ENCODE measurements at places on chromosomes 7 and 10.

GRCh38 chr10:101617102-101617823, 29.1 kb downstream of the DPCD start:
- no peak for DNase-seq

- no peak for DNase-seq
Measured at GRCh38 chr10:73828161-73828560, 16.8 kb upstream of the NDST2 start.

DNA sequence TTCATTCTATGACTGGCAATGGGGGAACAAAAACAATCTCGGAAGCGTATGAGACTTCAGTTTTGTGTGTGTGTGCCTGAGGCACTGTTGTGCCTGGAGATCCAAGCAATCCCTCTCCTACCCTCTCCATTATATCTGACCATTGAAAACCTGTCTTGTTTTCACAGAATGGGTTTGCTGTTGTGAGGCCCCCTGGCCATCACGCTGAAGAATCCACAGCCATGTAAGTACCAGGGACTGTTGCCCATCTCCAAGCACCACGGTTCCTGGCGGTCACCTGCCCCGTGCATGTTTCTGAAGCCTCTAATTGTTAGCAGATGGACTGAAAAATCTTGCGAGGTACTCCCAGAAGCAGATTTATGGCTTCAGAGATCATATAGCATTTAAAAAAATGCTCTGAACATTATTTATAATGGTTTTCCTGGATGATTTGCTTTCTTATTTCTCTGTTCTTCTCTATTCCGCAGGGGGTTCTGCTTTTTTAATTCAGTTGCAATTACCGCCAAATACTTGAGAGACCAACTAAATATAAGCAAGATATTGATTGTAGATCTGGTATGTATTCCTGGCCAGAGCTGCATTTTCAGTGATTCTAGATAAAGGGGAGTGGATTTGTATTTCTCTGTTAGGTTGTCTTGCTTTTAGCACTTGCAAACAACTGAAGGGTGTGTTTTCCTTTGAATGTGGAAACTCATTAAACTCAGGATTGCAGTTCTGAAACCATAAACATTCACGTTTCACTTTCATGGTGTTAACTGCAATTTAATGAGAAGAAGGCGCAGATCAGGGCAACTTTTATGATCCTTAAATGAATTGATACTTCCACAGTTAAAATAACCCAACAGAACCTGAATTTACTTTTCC, 288.2 kb downstream of the TWIST1 start:
- DNase-seq = no peak

DNA sequence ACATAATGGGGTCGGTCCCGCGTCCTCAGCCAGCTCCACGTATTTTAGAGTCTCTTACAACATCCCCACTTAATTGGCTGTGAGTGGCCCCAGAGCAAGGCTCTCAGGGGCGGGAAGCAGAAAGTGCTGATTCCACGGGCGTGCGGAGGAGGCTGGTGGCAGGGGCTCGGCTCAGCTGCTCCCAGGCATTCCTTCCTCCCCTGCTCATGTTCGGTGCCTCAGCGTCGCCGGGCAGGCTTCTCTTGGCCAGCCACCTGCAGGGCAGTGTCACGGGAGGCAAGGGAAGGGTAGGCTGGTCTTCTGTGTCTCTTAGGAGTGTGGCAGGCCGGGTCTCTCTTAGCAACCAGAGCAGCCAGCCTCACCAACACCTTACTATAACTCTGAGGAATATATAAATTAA, 33.8 kb downstream of the IL15RA start:
- no peak for DNase-seq

DNA sequence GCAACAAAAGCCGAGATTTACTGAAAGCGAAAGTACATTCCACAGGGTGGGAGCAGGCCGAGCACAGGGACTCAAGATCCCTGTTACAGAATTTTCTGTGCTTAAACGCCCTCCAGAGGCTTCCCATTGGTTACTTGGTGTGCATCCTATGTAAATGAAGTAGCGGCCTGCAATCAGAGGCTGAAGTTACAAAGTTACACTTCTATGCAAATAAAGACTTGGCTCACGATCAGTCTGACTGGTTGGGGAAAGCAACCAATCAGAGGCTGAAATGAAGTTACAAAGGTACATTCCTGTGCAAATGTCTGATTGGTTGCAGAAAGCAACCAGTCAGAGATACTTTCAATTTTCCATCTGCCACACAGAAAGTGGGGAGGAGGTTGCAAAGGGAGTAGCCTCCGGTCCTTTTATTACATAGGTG, 4.1 kb downstream of the ACBD7 start:
- DNase-seq = no peak

DNA sequence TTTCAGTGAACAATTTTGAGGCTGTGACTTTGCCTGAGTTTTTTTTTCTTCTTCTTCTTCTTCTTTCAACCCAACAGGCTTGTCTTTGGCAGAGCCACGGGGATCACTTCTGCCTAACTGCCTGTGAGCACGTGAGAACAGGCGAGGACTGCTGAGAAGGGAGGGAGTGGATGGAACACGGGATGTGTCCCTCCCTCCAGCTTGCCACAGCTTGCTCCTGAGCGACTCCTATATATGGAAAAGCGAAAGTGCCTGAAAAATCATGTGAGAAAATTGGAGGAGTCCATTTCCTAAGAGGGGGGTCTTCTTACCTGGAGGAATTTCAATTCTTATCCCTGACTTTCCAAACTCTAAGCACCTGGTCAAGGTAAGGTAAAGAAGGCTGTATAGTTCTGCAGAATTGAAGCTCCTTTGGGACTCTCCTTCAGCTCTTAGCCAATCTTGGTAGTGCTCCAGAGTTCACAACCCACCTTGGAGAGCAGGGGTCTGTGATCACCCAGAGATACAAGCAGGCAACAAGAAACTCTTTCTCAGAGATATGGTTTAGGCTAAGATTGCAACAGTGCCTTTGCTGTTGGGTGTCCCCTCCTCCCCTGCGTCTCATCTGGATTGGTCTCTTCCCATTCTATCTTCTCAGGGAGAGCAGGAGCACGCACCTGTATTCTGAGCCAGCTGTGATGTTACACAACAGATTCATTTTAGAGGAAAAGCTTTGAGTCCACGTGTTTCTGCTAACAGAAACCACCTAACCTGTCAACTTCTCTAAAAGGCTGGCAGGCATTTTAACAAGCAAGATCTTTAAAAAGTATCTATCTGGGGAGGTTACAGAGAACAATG, at the start of gene MAT1A:
Gene MAT1A, minus strand, starts transcription at position 208 of the 837 bp plus-strand sequence. CDS start 235 bp downstream, outside the sequence.
- DNase-seq = no peak

GRCh38 chr7:42687211-42688055, 224.4 kb downstream of the C7orf25 start:
- DNase-seq = no peak

DNA sequence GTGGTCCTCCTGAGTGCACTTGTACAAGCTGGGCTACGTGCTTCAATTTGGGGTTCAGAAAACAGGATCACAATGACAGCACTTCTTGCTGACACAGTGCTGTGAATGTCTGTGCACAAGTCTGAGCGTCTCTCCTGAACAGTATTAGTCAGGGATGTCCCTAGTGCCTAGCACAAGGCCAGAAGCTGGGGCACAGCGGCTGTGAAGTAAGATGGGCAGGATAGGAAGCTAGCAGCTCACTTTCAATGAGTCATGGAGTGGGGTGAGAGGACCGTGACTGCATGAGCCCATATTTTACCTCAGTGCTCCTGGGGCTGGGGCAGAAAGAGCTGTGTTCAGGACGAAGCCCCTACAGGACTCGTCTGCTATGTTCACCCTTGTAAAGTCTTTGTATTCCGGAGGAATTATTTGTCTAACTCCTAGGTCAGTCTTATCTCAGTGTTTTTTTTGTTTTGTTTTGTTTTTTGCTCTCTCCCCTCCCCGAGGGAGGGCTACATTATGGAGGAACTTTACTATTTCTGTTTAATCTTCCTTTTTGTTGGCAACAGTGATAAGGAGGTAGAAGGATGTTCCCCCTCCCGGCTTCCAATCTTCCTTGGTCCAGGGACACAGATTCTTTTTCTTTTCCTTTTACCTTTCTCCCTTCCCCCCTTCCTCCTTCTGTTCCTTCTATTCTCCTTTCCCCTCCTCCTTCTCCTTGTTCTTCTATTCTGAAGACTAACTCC, 2.8 kb upstream of the LRMDA start:
- DNase-seq = no peak

- no peak for DNase-seq
Measured at GRCh38 chr7:33824911-33825459, 80.4 kb upstream of the BMPER start.

GRCh38 chr7:98323597-98324322, 42.3 kb downstream of the BRI3 start:
- DNase-seq = no peak

GRCh38 chr7:29445736-29446135, 117.9 kb upstream of the PRR15 start:
- DNase-seq = no peak

DNA sequence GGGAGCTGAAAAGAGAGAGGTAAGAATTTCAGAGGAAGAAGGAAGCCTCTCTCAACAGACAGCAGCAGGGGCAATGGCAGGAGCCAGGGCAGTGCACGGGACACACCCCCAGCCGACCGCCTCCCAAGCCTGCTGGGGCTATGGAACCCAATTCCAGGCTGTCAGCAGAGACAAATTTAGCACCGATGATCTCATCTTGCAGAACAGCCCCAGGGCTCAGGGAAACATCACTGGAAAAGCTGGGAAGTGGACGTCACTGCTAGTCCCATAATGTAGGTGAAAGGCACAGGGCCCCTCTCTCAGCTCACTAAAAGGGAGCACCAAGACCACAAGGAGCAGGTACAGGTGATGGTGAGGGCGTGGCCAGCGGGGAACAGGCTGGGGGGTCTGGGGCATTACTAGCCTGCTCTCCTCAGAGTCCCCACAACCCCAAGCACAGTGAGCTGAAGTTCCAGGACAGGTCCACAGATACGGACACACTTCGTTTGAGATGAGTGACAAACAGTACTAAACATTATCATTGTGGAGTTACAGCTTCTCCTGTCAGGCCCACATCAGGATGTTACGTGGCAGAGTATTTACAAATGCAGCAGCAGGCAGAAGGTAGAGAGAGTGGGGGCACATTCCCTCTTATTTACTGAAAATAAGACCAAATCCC, 103.7 kb downstream of the PLXNA4 start:
- DNase-seq = no peak

DNA sequence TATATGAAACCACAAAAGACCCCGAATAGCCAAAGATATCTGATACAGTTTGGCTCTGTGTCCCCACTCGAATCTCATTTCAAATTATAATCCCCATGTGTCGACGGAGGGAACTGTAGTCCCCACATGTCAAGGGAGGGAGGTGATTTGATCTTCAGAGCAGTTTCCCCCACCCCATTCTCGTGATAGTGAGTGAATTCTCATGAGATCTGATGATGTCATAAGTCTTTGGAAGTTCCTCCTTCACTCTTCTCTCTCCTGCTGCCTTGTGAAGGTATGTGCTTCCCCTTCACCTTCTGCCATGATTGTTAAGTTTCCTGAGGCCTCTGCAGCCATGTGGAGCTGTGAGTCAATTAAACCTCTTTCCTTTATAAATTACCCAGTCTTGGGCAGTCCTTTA, 13.0 kb downstream of the ELAPOR2 start:
- no peak for DNase-seq

GRCh38 chr10:123097039-123097438, 38.7 kb upstream of the HMX3 start:
- no peak for DNase-seq

DNA sequence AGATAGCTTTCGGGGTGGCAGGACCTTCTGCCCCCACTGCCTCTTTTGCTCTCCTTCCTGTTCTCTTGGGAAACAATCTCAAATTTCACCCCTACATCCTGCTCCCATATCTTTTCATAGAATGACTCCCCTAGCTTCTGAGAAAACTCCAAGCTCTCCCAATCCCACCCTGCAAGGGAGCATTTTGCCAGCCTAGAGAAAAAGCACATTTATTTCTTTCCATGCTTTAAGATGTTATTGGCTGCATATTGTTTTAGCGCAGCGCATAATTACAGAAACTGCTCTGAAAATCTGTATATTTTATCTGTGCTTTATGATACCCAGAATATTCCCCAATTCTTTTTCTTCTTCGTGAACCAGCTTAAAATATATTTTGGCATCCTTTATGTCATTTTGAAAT, 601.3 kb downstream of the KCNMA1 start:
- DNase-seq = no peak

- DNase-seq = no peak
Measured at GRCh38 chr10:86509145-86509544, 12.4 kb downstream of the WAPL start.

- DNase-seq = no peak
Measured at GRCh38 chr7:74587435-74588126, 69.9 kb upstream of the GTF2I start.

DNA sequence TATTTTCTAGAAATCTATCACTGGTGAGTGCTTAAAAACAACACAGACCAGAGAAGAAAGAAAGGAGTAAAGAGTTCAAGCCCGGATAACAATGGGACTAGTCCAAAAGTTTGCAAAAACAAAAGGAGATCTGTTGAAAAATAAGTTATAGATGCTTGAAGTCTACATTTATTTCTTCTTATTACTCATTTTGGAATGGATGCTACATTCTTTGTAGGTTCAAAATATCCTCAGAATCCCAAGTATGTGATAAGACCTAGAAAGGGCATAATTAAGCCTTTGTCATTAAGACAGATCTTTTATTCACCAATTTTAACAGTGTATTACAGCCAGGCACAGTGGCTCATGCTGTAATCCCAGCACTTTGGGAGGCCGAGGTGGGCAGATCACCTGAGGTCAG, 42.7 kb upstream of the ITGB8 start:
- no peak for DNase-seq

DNA sequence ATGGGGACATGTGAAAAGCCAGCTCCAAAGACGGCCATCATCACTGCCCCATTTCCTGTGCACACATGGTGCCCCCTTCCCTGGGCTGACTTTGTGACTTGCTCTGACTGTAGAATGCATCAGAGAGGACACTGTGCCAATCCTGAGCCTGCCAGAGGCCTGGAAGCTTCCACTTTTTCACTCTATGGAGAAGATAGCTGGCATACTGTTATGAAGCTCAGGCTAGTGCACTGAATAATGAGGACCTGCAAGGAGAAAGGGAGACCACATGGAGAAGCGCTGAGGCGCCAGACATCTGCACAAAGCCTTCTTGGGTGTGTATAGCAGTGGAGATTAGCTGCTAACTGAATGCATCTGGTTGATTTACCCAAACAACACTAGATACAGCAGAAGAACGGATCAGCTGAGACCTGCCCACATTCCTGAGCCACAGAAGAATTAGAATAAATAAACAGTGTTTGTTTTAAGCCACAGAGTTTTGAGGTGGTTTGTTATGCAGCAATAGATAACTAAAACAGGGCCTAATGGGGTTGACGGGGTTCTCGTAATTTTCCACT, 58.9 kb upstream of the C10orf90 start:
- DNase-seq = no peak

GRCh38 chr7:158477866-158478265, 109.8 kb downstream of the PTPRN2 start:
- no peak for DNase-seq

GRCh38 chr10:64454962-64455361, 933.8 kb downstream of the REEP3 start:
- DNase-seq = no peak

Data from activated CD8-positive, alpha-beta memory T cell treated with anti-CD3 and anti-CD28 coated beads for 4 hours (primary cell).